ENCODE measurements at places on chromosomes 5 and 9.

- no peak for DNase-seq
Measured at GRCh38 chr5:67030289-67031056, 166.1 kb downstream of the CD180 start.

DNA sequence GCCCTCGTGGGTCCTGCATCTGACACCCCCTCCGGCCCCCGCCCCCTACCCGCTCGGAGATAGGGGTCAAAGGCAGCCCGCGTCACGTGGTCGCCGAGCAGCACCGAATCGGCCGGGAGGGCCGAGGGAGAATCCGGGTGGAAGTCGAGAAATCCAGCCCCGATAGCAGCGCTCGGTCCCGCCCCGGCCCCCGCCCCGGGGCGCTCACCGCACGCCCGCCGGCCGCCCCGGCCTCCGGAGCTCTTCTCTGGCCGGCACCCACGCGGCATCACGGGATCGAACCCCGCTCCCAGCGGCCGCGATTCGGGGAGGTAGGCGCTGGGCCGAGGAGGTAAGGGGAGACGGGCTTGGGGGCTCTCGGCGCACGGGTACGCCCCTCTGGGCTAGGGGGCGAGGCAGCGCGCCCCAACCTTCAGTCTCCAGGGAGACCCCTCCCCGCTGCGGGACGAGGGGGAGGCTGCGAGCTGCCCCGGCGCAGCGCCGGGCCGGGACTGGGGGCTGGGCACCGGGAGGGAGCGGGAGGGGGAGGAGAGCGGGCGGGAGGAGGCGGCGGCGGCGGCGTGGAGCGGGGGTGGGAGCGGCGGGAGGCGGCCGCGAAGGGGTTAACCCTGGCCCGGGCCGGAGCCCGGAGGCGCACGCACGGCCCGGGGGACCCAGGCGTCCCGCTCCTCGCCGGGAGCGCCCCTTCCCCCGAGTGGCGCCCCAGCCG, 22.1 kb upstream of the NDST1 start:
- no peak for DNase-seq

DNA sequence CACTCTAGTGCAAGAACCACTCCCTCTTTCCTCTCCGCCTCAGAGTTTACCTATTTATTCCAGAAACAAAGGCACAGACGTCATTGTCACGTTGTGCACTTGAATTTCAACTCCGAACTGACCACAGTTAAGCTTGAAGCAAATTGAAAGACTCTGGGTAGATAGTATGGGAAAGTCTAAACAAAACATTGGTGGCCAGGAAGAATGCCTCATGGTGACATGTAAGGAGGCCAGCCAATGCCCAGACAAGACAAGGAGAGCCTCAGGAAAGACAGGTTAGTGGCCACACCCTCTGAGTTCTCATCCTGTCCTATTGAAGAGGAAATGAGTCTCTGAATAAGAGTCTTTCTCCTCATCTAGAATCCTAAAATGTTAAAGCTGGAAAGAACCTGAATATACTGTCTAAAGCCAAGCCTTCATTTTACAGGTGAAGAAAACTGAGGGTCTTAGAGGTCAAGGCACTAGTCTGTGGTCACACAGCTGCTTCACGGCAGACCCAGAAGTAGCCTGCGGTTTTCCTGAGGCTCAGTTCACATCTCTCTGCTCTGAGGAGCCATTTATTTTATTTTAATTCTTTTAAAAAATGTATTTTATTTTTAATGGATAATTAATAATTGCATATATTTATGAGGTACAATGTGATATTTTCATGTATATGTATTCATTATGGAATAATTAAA, 30.2 kb downstream of the ZFAND5 start:
- no peak for DNase-seq

DNA sequence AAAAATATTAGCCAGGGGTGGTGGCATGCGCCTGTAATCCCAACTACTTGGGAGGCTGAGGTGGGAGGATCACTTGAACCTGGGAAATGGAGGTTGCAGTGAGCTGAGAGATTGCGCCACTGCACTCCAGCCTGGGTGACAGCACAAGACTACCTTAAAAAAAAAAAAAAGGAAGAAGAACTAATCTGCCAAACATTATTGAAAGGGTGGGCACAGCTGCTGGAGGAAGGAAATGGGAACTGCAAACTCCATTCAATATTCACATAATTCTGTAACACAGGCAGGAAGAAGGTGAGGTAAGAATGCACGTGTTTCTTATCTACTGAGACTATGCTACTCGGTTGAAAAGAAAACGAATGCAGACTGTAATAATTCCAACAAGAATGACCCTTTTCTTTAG, 121.1 kb upstream of the GNA14 start:
- no peak for DNase-seq

DNA sequence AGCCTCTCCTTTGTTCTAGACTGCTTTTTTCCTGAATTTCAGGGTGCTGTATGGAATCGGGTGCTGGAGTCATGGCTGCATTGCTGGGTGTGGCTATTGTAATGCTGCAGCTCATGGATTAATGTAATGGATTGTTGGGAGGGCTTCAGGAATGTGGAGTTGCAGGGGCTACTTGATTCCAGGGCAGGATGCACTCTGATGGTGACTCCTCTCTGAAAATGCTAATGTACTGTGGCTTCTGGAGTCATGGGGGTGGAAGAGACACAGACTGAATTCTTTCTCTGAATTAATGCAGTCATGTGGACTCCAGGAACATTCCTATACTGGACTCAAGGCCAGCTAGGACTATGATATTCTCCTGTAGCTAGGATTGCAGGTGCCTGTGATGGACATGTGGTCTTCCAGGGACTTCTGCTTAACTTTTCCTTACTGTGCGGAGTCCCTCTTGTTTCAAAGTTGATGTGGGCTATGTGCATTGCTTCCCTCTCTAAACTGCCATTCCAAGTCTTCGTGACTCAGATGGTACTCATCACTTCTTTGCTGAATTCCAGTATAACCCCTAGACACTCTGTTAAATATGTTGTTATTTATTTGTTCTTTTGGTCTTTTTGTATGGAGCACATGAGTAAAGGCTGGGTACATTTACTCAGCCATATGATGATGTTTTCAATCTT, 396.2 kb downstream of the KCTD16 start:
- no peak for DNase-seq

GRCh38 chr5:135307143-135307903, 91.7 kb downstream of the MACROH2A1 start:
- DNase-seq = no peak

DNA sequence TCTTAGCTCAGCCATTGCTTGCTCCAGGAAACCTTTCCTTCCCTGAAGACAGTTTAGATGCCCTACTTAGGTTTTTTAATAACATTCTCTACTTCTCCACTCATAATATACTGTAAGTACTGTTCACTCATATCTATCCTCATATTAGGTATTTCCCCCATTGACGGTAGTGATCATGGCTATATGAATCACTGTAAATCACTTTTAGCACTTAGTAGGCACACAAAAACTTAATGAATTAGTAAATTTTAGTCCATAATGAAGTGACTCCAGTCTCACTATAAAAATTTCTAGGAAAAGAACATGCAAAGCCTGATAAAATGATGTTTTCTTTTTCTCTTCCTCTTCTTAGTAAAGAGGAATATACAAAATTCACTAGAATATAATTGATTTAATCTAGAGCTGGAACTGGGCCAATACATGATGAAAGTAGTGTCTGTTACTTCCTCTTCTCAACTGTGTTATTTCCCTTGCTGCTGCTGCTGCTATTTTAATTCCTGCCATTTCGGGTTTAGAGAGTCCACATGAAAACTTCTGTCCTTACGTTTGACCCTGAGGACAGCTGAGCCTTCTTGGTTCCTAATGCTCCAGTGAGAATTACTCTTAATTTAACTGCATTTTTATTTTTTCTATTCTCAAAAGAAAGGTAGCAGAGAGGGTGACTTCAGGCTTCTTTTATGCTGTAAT, 73.5 kb downstream of the LNPEP start:
- no peak for DNase-seq

DNA sequence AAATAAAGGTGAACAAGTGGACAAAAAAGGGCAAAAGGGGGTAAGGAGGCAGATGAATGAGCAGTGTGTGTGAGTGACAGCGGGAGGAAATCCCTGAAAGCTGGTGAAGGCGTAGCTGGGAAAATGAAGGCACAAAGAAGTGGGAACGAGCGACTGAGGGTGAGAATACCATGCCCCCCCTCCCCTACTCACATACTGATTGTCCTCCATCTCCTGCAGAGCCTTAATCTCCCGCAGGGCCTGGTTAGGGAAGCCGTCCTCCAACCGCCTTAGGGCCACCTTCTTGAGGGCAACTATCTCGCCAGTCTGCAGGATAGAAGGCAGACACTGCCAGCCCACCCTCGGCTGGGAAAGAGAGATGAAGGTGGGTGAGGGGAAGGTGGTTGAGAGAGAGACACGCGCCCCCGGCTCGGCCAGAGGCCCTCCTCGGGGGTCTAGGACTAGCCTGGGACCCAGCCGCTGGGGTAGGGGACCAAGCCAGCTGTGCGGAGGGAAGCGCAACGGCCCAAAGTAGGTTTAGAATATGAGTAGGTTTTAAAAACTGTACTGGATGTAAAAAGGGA, 522 bp downstream of the CDK20 start:
- no peak for DNase-seq

DNA sequence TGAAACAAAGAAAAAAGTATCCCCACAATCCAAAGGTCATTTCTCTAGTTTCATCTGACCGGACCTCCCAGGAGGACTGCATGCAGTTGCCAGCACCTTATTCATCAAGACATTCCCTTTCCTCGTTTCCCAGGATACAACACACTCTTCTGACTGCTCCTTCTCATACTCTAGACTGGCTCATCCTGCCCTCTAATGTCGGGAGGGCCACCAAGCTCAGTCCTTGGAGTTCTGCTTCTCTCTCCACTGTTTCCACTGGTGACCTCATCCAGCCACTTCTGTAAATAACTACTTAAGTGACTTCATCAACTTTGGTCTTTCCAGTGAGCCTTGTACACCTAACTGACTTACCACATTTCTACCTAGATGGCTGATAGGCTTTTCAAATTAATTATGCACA, 179.1 kb downstream of the EPB41L4A start:
- no peak for DNase-seq

GRCh38 chr9:132439153-132439552, 29.1 kb downstream of the CFAP77 start:
- no peak for DNase-seq

GRCh38 chr5:1517838-1518237, 5.9 kb downstream of the LPCAT1 start:
- DNase-seq = no peak

DNA sequence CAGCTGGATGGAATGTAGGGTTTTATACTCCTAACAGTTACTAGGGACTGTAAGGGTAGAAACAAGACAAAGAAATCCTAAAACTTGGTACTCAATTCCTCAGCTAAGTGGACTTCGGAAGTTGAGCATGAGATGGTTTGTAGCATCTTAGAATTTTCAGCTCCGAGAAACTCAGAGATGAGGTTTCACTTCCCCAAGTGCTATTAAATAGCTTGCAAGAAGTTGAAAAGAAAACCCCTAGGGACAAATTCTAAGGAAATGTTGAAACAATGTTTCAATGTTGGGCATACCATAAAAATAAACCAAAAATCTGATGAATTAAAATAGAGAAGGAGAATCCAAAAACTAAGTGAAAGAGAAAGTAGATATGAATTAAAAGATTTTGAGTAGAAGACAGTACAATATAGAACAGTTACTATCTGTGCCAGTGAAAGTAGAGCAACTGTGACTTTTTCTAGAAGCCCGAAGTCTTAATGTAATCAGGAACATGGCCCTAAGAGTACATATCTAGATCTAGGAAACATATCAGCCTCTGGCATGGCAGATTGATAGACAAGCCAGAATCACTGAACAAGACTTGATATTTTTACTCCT, 308.6 kb upstream of the RGMB start:
- DNase-seq = no peak

GRCh38 chr5:168434746-168435321, 51.4 kb upstream of the RARS1 start:
- DNase-seq = no peak

Measured in T-helper 22 cell (primary cell).